ENCODE measurements at places on chromosomes 1 and 21.

GRCh38 chr1:47738560-47739182 lies 258.5 kb downstream of the TRABD2B start:
- DNase-seq: peak; percentile 4

- no peak for DNase-seq
Measured at GRCh38 chr1:186183970-186184628, 191.0 kb downstream of the TPR start.

DNA sequence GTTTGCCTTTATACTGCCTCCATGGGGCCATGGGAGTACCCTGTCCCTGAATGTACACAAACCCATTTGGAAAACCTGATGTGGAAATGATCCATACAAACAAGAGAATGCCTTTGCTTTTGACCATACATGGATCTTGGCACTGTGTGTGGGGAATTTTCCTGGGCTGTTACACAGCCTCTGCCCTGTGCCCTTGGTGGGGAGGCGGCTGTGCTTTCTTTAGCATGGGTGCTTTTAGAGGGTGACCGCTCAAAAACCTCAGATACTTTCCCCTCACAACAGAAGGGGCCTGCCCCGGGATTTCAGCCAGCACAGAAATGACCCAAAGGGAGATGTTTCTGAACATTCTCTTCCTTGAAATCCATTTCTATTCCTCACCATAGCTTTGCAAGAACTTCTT lies 194.8 kb downstream of the LMO4 start:
- DNase-seq: no peak

- no peak for DNase-seq
Measured at GRCh38 chr1:36818771-36819170, 215.5 kb downstream of the GRIK3 start.

DNA sequence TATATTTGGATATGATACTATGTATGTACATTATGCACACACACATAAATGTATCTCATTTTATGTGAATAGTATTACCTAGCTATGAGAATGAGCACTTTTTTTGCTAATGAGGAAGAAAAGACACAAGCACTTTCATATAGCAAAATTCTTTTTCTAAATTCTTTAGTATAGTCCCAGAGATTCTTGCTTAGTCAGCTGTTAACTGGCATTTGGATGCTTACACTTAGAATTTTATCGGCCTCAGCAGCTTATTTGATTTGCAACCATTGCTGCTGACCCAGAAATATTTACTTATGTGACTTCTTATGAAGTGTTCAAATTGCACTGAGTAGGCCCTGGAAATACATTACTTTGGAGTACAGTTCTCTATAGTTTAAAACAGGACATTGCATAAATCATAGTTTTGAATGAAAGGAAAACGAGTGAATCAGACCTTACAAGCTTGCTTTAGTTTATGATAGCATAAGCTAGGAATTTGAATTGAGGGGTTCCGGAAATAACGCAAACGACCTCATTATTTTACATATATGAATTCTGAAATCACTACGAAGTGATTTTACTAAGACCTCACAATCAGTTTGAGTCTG lies 653.9 kb upstream of the NEGR1 start:
- no peak for DNase-seq

DNA sequence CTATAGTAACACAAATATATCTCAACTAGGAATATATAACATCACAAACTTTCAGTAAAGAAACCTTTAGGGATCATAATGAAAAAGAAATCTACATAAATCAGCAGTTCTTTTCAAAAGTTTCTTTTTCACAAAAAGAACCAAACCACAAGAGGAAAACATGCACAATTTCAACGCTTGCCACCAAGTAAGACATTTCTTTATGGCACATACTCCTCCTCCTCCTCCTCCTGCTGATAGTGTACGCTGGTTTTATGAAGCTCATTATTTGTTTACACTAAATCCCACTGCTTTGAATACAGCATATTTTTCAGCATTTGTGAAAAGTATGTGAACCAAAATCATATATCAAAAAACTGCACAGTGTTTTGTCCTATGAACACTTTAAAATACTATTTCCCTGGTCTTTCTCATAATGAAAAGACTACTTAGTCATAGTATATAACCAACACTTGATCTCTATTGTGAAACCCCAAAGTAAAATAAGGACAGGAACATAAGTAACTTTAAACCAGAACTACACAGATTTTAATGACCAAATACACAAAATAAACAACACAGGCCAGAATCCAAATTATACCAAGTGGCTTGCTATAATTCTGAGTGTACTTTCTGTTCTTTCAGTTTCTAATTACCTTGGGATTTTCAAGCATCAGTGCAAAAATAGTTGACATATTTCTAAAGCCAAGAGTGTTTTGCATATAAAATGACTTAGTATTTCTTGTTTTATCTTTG lies 184.2 kb downstream of the EIF4G3 start:
- DNase-seq: no peak

DNA sequence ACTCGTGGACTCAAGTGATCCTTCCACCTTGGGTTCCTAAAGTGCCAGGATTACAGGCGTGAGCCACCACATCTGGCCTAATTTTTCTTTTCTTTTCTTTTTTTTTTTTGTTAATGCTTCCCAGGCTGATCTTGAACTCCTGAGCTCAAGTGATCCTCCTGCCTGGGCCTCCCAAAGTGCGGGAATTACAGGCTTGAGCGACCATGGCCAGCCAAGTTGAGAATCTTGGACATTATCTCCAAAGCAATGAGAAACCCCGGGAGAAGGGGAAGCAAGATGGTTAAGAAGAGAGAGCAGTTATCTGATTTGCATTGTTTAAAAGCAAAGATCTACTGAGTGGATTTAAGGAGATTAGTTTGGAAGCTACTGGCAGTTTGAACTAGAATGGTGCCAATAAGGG lies 9.1 kb downstream of the HIPK1 start:
- DNase-seq: no peak

DNA sequence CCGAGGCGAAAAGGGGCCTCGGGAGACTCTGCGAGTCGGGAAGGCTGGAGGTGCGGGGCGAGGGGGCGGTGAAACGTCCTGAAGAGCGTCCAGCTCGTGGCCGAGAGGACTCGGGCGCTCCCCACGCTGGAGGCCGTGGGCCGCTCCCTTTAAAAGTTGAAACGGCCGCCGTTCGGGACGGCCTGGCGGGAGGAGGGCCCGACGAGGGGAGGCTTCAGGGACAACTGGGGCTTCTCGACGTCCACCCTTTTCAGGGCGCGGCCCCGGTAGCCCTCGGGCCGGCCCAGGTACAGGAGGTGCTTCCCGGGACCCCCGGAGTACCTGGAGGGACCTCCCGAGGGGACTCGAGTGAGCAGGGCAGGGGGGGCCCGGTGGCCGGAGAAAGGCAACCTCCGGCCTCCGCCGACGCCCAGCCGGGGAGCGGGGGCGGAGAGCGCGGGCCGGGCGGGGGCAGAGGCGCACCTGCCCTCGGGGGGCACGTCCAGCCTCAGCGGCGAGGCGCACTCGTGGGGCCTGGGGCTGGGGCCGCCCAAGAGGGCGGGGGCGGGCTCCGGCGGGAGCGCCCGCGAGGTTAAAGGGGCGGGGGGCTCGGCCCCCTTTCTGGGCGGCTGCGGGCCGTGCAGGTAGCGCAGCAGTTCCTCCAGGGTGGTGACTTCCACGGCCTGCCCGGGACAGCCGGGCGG lies 14.0 kb downstream of the SEMA6C start:
- DNase-seq: no peak
